ENCODE measurements at places on chromosomes 13 and 19.

DNA sequence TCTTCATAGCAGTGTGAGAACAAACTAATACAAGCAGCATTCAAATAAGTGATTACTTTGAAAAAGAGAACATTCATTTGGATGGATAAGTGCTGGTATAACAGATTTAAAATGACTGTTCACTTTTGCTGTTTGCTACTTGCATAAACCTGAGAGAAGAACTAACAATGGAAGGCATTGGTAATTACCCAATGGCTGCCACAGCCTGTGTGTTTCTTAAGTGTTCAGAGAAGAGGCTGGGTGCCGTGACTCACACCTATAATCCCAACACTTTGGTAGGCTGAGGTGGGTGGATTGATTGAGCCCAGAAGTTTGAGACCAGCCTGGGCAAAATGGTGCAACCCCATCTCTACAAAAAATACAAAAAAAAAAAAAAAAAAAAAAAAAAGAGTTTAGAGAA, 4.9 kb upstream of the TEX26 start:
- DNase-seq, result no peak

GRCh38 chr19:29781386-29782259, 30.2 kb upstream of the CCNE1 start:
- DNase-seq, result no peak

DNA sequence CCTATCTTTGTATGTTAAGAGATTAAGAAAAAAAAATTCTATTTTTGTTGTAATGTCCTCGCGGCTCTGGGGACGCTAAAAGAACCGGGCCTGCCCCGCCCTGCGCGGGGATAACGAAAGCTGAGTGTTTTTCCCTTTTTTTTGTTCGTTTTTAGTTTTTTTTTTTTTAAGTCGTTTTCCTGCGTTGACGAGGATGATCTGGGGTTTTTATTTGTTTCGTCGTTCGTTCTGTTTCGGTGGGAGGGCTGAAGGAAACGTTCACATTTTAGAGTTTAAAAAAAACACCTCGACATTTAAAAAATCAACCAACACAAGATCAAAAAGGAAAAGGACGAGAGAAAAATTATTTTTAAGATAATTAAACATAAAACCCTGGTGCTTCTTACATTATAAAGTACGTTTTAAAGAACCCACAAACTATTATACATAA, 5.6 kb downstream of the LYL1 start:
- no peak for DNase-seq

DNA sequence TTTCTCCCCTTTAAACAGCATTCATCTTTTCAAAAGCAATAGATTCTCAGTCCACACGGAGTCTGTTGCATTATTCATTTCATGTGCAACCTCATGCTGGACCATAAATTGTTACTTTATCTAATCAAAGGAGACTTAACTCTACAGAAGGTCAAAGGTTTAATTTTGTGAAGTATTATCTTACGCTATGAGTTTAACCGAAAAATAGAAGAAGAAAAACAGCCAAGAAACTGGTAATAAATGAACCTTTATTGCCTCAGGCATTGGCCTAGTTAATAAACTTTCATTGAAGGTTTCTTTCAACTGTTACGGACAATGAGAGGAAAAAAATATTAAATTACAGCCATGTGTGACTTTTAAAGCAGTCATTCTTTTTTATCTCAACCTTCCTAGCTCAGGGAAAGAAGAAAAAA, 223.6 kb downstream of the DACH1 start:
- DNase-seq, result no peak

DNA sequence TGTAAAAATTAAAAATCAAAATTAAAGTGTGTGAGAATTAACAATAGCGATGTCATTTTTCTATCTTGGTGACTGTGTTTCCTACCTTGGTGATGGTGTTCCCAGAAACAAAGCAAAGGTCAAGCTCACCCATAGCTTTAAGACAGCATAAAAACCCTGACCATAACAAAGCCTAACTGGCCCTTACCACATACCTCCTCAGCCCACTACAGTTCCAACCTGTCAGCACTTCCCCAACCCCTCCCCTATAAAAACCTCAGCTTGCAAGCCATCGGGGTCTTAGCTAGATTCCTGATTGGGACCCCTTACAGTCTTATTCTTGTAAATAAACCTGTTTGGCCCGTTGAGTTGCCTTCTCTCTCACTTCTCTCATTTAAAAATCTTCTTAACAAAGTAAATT, 484.4 kb upstream of the PCDH20 start:
- no peak for DNase-seq

DNA sequence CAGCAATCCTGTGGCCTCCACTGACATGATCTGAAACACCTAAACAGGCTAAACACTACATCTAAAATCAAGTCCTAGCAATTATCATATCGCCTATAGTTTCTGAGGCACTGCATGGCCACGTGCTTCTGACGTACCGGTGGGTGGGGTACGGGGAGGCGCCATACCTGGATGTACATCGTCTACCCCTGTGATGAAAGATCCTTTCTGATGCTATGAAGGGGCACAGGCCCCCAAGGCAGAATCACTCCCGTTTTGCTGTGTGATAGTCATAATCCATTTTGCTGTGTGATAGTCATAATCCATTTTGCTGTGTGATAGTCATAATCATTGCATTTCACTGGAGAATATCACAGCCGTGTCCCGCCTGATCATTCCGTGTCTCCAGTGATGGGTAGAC, 118.7 kb upstream of the SOX1 start:
- DNase-seq, result no peak

- DNase-seq, result no peak
These were observed 82.3 kb downstream of the RNASEH2B start for GRCh38 chr13:50991579-50992521.

DNA sequence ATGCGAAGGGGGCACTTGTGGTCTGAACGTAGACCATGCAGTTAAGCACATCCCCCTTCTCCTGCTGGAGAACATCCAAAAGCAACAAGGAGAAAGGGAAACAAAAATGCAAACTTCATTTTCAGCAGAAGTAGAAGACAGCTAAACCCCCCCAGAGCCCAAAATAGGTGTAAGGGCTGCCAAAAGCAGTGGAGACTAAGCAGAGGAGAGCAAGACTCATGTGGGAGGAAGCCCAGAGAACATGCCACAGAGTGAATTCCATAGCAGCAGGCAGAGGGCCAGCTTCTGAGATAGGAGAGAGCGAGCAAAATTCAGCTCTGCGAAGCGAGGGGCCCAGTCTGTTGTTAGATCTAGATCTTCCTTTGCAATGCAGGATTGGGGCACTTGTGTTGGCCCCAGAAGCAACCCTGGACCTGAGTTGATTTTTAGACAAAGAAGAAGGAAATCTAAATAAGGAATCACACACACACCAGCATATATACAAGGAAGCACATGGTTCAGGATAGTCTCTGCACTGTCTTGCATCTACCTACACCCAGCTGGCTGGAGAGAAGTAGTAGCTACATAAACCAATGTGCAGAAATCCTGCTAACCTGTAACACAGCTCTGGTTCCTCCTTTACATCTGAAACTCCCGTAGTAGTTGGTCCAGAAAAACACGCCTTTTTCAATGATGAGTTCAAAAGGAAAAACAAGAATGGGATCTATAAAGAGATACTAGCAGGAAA, 199.6 kb downstream of the SPRY2 start:
- DNase-seq, result no peak

DNA sequence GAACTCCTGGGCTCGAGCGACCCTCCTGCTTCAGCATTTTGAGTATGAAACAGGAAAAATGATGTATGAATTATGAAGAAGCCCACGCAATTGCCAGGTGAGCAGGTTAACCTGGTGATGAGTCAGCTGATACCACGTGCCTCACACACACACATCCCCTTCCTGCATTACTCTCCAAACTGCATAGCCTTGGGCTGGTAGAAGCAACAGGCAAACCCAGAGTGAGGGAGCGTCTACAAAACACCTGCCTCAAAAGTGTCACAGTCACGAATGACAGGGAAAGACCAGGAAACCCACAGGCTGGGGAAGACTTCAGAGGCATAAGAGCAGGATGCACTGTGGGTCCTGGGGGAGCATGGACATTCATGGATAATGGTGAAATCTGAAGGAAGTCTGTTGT, 192.8 kb upstream of the IRS2 start:
- DNase-seq, result no peak

DNA sequence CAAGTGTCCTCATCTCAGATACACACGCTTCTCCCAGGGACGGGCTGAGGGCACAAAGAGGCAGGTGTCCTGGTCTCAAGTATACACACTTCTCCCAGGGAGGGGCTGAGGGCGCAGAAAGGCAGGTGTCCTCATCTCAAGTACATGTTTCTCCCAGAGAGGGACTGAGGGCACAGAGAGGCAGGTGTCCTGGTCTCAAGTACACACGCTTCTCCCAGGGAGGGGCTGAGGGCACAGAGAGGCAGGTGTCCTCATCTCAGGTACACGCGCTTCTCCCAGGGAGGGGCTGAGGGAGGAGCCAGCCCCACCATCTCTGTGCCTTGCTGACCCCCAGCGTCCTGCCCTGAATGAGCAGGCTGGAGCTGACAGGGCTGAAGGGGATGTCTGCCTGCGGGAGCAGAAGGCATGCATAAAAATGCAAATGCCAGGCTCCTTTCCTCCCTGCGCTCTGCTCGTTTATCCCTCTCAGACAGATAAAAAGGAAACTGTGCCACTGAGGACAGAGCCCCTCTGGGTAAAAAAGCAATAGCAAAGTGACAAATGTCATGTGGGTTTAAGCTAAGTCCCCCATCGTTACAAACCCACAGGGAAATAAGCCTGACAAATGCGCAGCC, 96.1 kb upstream of the UQCRFS1 start:
- DNase-seq, result no peak

GRCh38 chr19:3575949-3576673, 3.4 kb downstream of the HMG20B start:
- DNase-seq, result no peak

DNA sequence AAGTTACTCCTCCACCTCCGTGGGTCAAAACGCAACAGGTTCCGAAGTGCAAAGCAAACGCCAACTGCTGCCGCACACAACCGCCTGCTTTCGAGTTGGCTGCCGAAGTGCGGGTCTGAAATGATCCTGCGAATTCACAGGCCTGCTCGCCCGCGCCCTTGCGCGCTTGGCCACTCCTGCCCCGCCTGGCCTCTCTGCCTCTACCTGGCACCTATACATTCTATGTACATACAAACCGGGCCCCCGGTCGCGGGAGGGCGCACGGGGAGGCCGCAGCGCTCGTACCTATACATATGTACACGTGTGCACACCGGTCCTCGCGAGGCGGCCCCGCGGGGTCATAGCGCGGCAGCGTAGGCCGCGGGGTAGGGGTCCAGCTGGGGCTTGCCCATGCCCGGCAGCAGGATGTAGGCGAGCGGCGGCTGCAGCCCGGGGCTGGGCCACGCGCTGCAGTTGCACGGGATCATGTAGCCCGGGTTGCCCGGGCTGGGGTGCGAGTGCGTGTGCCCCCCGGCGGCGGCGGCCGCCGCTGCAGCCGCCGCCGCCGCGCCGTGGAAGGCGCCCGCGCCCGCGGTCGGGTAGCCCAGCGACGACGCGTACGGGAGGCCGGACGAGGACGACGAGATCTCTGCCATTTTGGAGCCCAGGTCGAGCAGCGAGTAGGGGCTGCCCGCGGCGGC, 1.3 kb downstream of the SOX21 start:
- no peak for DNase-seq

- DNase-seq, result no peak
These were observed 6.0 kb upstream of the GJB2 start for GRCh38 chr13:20198781-20199180.

GRCh38 chr19:28843761-28844492, 369.0 kb downstream of the UQCRFS1 start:
- no peak for DNase-seq

DNA sequence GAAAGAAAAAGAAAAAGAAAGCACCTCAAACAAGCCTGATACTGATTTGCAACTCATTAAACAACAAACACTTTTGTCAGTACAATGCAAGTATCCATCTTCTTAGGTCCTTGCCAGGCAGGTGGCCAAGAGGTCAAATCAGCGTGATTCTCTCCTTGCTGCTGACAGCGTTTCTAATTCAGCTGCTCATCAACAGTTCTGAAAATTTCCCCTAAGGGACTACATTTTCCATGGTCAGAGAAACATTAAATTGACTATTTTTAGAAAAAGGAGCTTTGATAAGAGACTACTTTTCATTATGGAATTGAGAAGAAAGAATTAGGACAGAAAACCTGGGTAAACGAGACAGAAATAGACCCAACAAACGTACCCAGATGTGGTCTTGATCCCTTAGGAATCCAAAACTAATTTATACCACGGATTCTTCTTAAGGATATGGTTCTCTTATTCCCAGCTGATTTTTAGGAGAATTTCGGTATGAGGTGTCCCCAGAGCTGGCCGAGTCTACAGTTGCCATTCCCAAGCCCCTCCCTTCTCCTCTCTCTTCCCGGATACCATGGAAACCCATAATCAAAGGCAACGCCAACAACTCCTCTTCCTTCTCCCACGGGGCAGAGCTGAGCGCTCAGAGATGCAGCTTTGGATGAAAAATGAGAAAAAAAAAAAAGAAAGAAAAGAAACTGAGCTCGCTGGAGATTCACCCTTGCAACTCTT, 29.5 kb upstream of the CEBPG start:
- no peak for DNase-seq

DNA sequence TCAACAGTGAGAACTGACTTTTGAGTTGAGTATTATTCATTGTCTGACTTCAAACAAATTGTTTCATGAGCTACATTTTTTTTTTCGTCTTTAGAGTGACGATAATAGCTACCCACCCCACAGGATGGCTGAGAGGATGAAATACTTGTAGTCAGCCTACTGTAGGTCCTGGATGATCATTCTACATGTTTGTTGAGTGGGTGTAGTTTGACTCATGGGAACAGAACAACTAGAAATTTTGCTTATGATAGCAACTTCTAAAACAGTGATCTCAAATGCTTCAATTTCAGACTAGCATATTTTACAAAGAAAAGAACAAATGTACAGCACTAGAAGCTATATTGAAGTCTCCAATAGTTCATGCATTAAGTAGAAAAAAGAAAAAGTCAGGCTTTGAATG, 651.8 kb downstream of the PCDH9 start:
- DNase-seq, result no peak

DNA sequence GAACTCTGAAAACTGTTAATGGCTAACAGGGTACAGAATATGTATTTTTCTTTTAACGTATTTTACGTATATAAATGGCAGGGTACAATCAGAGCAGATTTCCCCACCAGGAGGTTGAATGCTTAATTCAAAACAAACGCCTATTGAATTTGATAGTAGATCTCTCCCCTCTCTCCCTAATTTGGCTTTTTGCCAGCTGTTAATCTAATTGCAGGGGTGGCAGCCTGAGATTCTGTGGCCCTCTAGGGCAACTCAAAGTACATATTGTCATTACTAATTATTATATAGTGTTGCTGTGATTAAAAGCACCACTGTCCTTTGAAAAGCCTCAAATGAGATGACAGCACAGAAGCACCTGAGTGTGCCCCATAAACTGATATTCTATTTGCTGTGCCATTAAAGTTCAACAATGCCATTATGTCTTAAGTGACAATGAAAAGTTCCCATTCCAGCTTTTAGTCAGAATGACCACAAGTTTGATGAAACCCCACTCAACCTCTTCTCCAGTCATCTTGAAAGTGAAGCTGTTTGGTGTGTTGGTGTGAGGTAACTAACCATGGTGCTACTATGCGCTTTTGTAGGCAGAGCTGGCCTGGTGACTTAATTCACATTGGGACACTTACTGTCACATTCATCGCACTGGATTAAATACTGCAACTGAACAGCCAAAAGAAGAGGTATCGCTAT, 351.4 kb downstream of the KCNRG start:
- DNase-seq, result no peak

GRCh38 chr13:91804724-91805123, 406.3 kb downstream of the GPC5 start:
- DNase-seq, result no peak

GRCh38 chr13:99132295-99132835, 68.3 kb upstream of the UBAC2 start:
- no peak for DNase-seq

GRCh38 chr13:45748941-45749759, 47.0 kb downstream of the CBY2 start:
- no peak for DNase-seq

- no peak for DNase-seq
These were observed 162.1 kb downstream of the GPC6 start for GRCh38 chr13:93388701-93389100.

Data from CD8-positive, alpha-beta T cell (primary cell).